CD4-positive, alpha-beta memory T cell (primary cell): ENCODE measurements at places on chromosomes 1 and 21. TPM values are rescaled to one million over a fixed set of nuclear protein-coding genes. Genes with fewer than 3 reads are reported as not detected.

Gene TTC22
- 19.0 TPM for total RNA-seq

DNA sequence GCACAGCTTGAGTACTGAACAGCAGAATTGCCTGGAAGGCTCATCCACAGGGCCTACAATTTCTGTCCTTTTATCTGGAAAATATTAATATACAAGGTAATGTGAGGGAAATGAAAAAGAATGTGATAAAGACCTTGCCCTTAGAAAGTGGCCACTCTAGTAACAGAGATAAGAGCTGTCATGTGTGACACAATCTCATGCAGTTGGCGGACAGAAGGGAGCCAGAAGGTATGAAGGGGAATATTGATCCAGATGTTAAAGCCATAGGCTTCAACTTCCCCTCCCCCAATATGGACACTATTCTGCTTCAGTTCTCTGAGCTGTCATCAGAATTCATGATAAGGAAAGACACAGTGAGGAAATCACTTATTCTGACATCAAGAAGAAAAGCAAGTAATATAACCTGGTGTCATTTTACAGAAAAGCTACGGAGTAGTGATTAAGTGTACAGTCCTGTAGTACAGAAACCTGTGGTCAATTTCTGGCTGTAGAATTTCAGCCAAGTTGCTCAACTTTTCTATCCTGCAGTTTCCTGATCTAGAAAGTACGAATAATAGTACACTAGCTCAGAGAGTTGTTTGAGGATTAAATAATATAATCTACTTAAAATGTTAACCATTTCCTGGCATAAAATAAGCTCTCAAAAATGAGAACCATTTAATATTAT is 572.1 kb downstream of the DPYD start:
- H3K36me3 ChIP-seq, result no peaks in the 10 kb centered on the region
- H3K4me1 ChIP-seq, result no peaks in the 10 kb centered on the region
- H3K27ac ChIP-seq, result no peak overlapping the region
- DNase-seq, result no peak

DNA sequence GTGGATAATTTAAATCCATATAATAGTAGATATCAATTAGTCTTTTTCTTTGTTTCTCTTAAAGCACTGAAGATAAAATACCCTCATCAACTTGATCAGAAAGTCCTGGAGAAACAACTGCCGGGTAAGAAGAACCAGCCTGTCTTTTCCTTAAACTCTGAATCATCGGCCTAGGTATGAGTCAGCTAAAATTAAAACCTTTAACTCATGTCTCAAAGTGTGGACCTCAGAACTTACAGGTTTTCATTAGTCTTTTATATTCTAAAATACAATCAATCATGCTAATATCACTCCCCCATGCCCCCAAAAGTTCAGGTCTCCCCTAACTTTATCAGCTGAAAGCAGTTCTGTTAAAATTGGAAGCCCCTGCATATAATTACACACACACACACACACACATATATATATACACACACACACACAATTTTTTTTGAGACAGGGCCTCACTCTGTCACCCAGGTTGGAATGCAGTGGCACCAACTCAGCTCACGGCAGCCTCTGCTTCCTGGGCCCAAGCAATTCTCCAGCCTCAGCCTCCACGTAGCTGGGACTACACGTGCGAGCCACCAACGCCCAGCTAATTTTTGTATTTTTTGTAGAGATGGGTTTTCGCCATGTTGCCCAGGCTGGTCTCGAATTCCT is 61.3 kb downstream of the B3GALNT2 start:
- H3K4me1 ChIP-seq, result no peaks in the 10 kb centered on the region
- H3K27ac ChIP-seq, result no peak overlapping the region
- DNase-seq, result no peak

DNA sequence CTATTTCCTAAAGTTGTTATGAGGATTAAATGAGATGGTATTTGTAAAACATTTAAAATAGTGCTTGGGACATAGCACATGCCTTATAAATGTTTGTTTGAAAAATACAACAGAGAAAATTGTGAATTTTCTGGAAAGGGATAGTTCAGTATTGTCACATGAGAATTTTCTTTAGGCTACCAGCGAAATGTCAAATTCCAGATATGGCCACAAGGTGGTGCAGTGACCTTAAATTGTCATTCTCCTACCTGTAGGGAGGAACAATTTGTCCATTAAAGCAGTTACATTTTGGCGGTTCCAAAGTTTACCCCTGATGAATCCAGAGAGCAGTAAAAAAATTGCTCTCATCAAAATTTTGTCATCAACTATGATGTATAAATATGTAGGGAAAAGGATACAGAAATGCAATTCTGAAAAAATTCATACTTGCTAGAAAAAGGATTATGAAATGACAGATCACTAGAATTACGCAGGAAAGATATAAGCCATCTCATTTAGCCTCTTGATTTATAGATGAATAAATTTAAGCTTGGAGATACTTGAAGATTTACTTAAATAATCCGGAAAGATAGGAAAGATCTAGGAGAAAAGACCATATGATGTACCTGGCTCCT is 50.2 kb upstream of the TSHB start:
- H3K27me3 ChIP-seq, result no peaks in the 10 kb centered on the region
- H3K27ac ChIP-seq, result no peak overlapping the region
- no peak overlapping the region for H3K4me3 ChIP-seq
- no peaks in the 10 kb centered on the region for H3K36me3 ChIP-seq
